ENCODE measurements at places on chromosomes 13 and 19.

DNA sequence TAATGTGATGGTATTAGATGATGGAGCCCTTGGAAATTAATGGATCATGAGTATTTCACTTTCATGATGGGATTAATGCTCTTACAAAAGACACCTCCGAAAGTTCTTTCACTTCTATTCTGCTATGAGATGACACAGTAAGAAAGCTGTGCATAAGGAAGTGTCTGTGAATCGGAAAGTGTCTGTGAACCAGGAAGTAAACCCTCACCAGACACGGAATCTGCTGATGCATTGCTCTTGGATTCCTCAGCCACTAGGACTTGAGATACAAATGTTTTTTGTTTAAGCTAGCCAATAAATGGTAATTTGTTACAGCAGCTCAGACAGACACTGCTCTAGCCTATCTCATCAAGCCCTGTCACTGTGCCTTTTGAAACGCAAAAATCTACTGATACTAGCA lies 440.4 kb upstream of the PRR20A start:
- no peak for DNase-seq
- no peaks in the 10 kb centered on the region for H3K4me1 ChIP-seq
- no peaks in the 10 kb centered on the region for H3K27me3 ChIP-seq
- no peak overlapping the region for H3K4me3 ChIP-seq
- H3K27ac ChIP-seq = no peak overlapping the region

GRCh38 chr13:103282571-103283450 lies 216.6 kb upstream of the SLC10A2 start:
- no peak overlapping the region for H3K4me3 ChIP-seq
- H3K27ac ChIP-seq = no peak overlapping the region
- no peaks in the 10 kb centered on the region for H3K36me3 ChIP-seq
- no peaks in the 10 kb centered on the region for H3K4me1 ChIP-seq

DNA sequence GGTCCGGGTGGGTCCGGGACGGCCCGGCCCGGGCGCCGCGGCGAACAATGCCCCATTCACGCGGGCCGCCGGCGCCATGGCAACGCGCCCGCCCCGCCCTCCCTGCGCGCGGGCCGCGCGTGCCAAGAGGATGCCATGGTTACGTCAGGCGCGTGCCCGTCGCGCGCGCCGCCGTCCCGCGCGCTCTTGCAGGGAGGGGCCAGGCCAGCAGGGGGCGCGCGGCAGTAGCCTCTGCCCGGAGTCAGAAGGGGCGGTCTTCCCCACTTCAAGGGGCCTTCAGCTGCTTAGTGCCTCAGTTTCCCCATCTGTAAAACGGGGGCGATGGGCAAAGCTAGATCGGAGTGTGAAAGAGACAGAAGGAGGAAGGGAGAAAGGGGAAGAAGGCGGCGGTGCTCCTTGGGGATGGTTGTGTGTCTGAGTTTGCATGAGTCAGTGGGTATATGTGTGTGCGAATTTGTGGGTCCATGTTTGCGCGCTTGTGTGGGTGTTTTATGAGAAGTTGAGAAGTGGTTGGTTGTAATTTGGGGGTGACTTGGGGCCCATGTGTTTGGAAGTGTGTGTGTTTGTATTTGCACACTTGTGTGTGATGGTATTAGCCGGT lies 11.6 kb upstream of the NFIX start:
- no peak overlapping the region for H3K27ac ChIP-seq
- H3K4me1 ChIP-seq = peaks cover 9% of the 10 kb centered on the region

DNA sequence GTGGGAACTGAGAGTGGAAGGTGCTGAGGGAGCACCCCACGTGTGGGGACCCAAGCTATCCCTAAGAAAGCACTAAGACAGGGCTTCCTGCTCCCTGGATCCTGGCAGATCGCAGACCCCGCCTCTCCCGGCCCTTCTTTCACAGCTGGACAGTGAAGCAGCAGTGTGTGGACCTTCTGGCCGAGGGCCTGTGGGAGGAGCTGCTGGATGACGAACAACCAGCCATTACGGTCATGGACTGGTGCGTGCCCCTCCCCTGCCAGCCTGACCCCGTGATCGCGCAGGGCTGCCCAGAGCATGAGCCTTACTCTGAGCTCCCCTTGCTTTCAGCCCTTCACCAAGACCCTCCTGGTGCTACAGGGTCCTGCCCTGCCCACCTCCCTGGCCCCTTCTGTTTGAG lies 2.3 kb downstream of the NCCRP1 start:
- peaks cover 2% of the 10 kb centered on the region for H3K36me3 ChIP-seq
- H3K4me3 ChIP-seq = no peak overlapping the region
- H3K27ac ChIP-seq = no peak overlapping the region
- H3K27me3 ChIP-seq = peaks cover 66% of the 10 kb centered on the region

- H3K27ac ChIP-seq = no peak overlapping the region
- no peak overlapping the region for H3K4me3 ChIP-seq
- no peaks in the 10 kb centered on the region for H3K36me3 ChIP-seq
- no peaks in the 10 kb centered on the region for H3K4me1 ChIP-seq
Observed at GRCh38 chr13:59715611-59716010, 448.1 kb downstream of the DIAPH3 start.

DNA sequence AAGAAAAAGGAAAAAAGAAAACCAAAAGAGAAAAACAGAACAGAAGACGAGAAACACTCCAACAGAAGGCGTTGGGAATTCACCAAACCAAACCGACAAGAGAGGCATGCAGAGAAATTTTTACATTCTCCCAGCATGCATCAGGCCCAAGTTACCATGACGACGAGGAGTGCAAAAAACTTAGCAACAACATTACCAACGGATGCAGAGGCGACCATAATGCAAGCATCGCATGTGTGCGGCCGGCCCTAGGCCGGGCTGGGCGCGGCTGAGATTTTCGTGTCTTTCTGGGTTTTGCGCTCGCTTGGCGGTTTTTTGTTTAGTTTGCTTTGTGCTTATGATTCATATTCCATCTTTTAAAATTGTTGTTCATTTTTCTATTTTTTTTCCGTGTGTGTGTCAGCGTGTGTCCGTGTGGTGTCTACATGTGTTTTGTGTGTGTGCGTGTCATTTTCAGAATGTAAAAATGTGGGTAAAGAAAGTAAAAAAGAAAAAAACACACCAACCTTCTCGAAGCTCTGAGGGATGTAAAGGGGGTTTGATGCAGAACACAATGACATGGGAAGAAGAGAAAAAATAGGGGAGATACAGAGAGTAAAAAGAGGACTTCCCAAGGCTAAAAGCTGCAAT lies 84.9 kb downstream of the PTPRS start:
- H3K27ac ChIP-seq = no peak overlapping the region
- H3K36me3 ChIP-seq = no peaks in the 10 kb centered on the region
- no peaks in the 10 kb centered on the region for H3K27me3 ChIP-seq
- H3K4me1 ChIP-seq = no peaks in the 10 kb centered on the region

DNA sequence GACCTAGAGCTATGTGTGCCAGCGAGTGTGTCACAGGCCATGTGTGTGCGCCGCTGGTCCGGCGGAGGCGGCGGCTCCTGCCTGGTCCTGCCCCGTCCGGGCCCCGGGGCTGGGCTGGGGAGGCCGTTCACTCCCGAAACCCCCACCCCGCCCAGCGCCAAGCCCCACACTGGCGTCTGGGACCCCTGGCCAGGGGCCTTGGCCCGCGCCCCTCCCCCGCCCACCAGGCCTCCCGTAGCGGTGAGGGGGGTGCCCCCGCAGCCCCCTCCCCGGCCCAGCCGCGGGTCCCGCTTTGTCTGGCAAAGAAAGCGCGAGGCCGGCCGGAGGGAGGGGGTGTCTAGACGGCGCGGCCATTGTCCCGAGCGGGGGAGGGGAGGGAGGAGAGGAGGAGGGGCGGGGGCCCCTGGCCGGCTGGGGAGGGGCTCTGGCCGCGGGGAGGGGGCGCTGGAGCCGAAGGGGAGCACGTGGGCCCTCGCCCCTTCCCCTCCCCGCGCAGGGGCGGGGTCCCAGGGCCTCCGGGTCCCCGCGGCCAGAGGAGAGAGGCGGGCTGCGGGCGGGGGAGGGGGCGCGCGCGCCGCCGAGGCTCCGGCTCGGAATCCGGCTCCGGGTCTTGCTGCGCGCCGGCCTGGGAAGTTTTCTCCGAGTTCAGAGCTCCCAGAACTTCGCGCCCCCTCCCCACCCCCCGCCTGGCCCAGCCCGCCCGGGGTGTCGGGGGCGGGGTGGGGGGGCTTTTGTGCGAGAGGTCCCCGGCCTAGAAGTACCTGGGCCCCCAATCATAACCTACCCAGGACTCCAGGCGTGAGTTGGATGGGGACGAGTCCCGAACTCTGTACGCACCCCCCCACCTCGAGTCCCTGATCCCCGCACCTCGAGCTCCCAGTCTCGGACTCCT lies 888 bp downstream of the NOTCH3 start:
- H3K27me3 ChIP-seq = peaks cover 52% of the 10 kb centered on the region
- no peak overlapping the region for H3K27ac ChIP-seq
- DNase-seq = no peak
- no peaks in the 10 kb centered on the region for H3K36me3 ChIP-seq

- DNase-seq = no peak
- no peaks in the 10 kb centered on the region for H3K36me3 ChIP-seq
- no peaks in the 10 kb centered on the region for H3K27me3 ChIP-seq
- H3K4me1 ChIP-seq = peaks cover 2% of the 10 kb centered on the region
- H3K27ac ChIP-seq = no peak overlapping the region
Observed at GRCh38 chr19:31280287-31281006, 68.8 kb downstream of the TSHZ3 start.

All from effector memory CD8-positive, alpha-beta T cell (primary cell).